ENCODE measurements at places on chromosomes 12 and 14.

GRCh38 chr12:12408265-12408690 lies 51.4 kb downstream of the BORCS5 start:
- DNase-seq, result no peak

GRCh38 chr14:104580961-104581360 lies 1.4 kb downstream of the C14orf180 start:
- no peak for DNase-seq

- DNase-seq, result no peak
These were observed 3.9 kb downstream of the KDM2B start for GRCh38 chr12:121576851-121577391.

GRCh38 chr12:57157588-57158173 lies 10.3 kb upstream of the LRP1-AS start:
- no peak for DNase-seq

- no peak for DNase-seq
These were observed 14.7 kb downstream of the SLC2A14 start for GRCh38 chr12:7857971-7858370.

DNA sequence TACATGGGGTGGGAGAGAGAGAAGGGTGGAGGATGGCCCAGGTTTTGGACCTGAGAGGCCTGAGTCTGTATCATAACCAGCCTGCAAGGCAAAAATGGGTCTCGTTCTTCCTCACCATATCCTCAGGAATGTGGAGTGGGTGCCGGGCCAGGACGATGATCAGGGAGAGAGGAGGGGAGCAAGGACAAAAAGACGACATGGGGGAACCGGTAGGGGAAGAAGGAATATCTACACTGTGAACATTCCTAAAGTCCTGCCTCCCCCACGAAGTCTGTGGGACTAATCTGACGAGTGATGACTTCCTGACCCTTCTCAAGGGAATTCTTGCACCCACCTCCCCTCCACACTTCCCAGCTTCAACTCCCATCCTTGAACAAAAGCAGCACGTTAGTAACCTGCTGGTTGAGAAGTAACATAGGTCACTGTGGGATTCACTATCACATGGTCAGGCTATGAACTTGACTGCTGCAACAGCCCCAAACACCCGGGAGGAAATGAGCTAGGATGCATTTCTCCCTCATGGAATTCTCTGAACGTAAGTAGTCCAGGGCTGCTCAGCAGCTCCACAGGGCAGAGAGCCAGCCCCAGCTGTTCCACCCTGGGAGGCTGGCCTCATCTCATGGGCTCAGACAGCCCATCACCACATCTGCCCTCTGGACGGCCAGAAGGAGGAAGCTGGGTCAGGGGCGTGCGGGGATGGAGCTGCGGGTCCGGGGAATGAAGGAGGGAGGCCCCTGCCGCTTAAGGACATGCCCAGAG lies 36.8 kb upstream of the VWF start:
- no peak for DNase-seq

DNA sequence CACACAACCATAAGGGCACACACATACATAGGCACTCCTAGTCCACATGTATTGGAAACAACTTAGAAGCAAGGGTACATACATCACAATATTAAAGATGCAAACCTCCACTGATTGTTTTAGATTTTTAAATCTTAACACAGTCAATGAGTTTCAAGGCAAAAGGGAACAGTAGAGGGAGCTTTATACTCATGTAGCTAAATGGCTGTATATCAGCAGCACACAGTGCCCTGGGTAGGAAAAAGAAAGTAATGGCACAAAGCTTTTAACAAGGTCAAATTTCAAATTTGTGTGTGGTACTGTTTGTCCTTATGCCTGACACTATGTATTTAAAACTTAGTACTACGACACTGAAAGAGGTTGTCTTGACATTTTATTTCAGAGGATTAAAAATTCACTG lies 262.0 kb downstream of the MED13L start:
- no peak for DNase-seq

DNA sequence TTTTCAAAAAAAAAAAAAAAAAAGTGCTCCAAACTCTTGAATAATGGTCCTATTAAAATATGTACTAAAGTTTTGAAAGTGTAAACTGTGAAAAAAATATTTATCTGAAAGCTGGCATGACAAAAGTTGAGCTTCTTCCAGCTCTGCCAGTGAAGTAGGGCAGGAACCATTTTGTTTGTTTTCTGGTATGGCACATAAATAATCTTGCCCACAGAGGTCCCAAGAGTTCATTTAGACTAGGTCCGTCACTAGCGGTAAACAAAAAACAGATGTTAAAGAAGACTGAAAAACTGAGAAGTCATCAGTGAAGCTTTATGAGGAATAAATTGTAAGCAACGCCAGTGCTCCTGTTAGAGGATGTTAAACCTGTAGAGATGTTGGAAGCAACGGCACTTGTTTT lies 7.0 kb downstream of the ERP27 start:
- no peak for DNase-seq

- DNase-seq, result no peak
These were observed 98.4 kb downstream of the GTF2A1 start for GRCh38 chr14:81122326-81122725.

- no peak for DNase-seq
These were observed 12.2 kb downstream of the ITPK1 start for GRCh38 chr14:93103392-93104080.

DNA sequence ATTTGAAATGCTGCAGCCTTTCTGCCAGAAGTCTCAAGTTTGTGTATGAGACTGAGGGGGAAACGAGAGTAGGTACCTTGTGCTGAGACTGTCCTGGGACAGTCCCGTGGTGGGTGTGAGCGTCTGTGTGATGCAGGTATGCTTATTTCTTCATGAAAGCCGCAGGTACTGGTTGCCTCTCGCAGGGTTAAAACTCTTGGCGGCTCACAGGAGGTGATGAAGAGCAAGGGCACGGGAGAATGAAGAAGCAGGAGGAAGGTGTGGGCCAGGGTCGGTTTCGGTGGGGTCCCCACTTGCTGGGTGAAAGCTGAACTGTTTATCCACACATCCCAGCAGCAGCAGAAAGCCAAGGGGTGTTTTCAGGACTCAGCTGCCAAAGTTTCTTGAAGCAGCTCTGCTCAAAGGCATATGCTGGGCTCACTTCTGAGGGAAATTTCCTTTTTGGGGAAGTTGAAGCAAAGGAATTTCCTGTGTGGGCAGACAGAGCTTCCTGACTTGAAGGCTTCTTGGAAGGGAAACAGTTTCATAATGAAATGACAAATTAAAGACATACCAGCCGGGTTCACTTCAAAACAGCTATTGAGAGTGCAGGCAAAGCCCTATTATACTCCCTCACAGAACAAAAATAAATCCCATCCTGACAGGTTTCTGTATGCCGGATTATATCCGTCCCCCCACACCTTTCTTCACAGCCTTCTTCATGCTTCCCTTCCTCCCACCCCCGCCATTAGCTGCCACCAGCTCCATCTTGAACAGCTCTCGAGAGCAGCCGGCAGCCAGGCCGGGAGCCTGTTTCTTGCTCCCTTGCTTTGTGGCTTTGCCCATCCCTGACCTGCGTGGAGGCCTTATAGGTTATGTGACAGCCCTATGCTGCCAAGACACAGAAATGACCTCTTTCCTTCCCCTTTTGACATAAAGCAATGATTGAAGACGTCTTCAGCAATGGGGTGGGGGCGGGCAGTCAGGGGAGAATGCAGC lies 116.6 kb downstream of the ETV6 start:
- DNase-seq, result no peak

All from T47D (cell line).